Glutamatergic neuron (in vitro differentiated cells): ENCODE measurements at places on chromosomes 1 and 21. TPM values are rescaled to one million over a fixed set of nuclear protein-coding genes. Genes with fewer than 3 reads are reported as not detected.

Gene RAB3B
- 12.9 TPM for total RNA-seq

Gene NBPF4
- total RNA-seq = not detected

Gene LYPD8
- total RNA-seq = not detected

Gene KIF2C
- 8.6 TPM for total RNA-seq

Gene KRTAP7-1
- not detected for total RNA-seq

Gene TEX38
- not detected for total RNA-seq

Gene KRTAP13-2
- total RNA-seq = not detected

Gene OR2T33
- total RNA-seq = not detected

Gene CYP4A22
- total RNA-seq = 0.17 TPM

Gene KCNT2
- total RNA-seq = 126 TPM

Gene USP25
- total RNA-seq = 16.3 TPM

Gene COL24A1
- total RNA-seq = 0.15 TPM

Gene TRPM2
- total RNA-seq = not detected

Gene CFHR1
- total RNA-seq = not detected
